A549 treated with dexamethasone at 1 μM for 4 hours (cell line): ENCODE measurements at places on chromosomes 5 and 9. TPM values are rescaled to one million over a fixed set of nuclear protein-coding genes. Genes with fewer than 3 reads are reported as not detected.

The OGN gene
- not detected in 5 replicates for total RNA-seq

The SH3TC2 gene
- total RNA-seq, result 0.38 to 0.73 TPM (median 0.48 TPM) in 5 replicates

The EGR1 gene
- total RNA-seq, result 8.6 to 14.0 TPM (median 11.8 TPM) in 5 replicates

The PCDHB2 gene
- 3.1 to 3.9 TPM (median 3.5 TPM) in 5 replicates for total RNA-seq

The CCL28 gene
- 0.08 to 0.16 TPM (median 0.10 TPM) in 5 replicates for total RNA-seq

The TRIM7 gene
- 30.2 to 42.5 TPM (median 40.0 TPM) in 5 replicates for total RNA-seq

The NUTM2F gene
- not detected in 5 replicates for total RNA-seq

The IRX2 gene
- total RNA-seq, result 1.4 to 2.4 TPM (median 2.1 TPM) in 5 replicates

The POLR3G gene
- total RNA-seq, result 15.3 to 18.8 TPM (median 16.7 TPM) in 5 replicates

The KIF27 gene
- 1.0 to 1.5 TPM (median 1.1 TPM) in 5 replicates for total RNA-seq

The GCNT1 gene
- 3.4 to 5.4 TPM (median 4.5 TPM) in 5 replicates for total RNA-seq

The FLT4 gene
- total RNA-seq, result 1.9 to 3.7 TPM (median 3.1 TPM) in 5 replicates

The SPINK13 gene
- 0.13 to 0.31 TPM (median 0.19 TPM) in 4 of 5 replicates, not detected in the other for total RNA-seq

The PAPPA gene
- 21.4 to 40.2 TPM (median 33.9 TPM) in 5 replicates for total RNA-seq

The MARCHF11 gene
- total RNA-seq, result not detected in 5 replicates

The TRPM3 gene
- total RNA-seq, result not detected in 5 replicates

The PFN3 gene
- total RNA-seq, result not detected in 5 replicates

The DRD1 gene
- total RNA-seq, result 0.02 to 0.15 TPM (median 0.06 TPM) in 5 replicates
